ENCODE measurements at places on chromosomes 13 and 19.

DNA sequence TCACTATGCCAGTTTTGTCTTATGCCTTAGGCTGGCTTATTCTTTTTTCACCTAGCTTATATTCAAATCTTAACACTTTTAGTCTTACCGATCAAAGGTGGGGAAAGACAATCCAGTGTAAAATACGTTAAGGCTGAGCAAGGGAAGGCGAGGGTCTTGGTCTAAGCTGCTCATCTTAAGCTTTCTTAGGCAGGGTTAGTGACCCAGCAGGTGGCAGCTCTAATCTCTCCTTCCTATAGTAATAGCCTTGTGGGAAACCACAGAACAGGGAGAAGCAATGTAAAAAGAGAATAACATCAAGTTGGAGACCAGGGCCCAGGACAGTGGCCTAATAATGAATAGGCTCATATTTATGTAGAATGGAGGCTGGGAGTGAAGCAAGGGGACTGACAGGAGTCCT lies 45.9 kb downstream of the COG3 start:
- H3K27me3 ChIP-seq, result no peaks in the 10 kb centered on the region
- no peak for DNase-seq
- peaks cover 7% of the 10 kb centered on the region for H3K4me1 ChIP-seq
- peaks cover 58% of the 10 kb centered on the region for H3K36me3 ChIP-seq

DNA sequence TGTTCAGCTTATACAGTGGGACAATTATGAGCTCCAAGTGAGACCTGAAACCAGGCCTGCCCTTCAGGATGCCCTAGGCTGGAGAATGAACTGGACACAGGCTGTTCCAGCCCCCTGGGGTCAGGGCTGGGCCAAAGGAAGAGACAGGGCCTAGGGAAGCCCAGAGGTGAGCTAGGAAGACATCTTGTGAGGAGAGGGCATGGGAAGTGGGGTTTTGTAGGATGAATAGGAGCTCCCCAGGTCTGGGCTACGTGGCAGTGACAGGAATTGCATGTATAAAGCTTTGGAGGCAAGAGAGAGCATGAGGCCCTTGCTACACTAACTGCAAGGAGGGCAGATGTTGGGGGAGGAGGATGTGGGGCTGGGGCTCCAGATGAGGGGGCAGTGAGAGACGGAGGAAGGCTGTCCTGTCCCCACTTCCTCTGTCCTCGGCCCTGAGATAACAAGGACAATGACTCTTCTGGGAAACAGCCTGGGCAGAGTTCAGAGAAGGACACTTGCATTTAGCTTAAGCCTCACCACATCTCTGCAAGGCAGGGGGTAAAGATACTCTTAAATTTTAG lies 1.5 kb upstream of the TBXA2R start:
- no peak overlapping the region for H3K27ac ChIP-seq
- peaks cover 8% of the 10 kb centered on the region for H3K4me1 ChIP-seq
- peak overlapping the region; percentile 40 for H3K4me3 ChIP-seq
- H3K27me3 ChIP-seq, result no peaks in the 10 kb centered on the region
- no peak for DNase-seq
- H3K36me3 ChIP-seq, result peaks cover 7% of the 10 kb centered on the region

DNA sequence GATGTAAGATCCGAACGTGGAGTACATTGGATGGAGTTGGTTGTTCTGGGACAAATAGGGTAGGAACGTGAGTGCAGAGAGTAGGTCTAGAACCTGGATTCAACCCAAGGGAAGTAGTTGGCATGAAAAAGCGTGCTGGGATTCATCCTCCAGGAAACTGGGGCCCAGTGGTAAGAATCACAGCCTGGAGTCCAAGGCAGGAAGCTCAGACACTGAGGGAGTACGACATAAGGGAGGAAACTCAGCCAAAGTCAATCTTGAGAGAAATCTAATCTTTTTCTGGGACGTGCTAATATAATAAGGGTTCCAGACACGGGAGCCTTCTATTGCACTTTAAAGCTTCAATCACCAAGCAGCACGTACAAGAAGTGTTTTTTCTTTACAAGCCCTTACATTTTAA lies 46.4 kb downstream of the DLEU7 start:
- H3K36me3 ChIP-seq, result no peaks in the 10 kb centered on the region
- no peaks in the 10 kb centered on the region for H3K27me3 ChIP-seq
- no peak overlapping the region for H3K4me3 ChIP-seq
- H3K4me1 ChIP-seq, result peaks cover 5% of the 10 kb centered on the region

- DNase-seq, result no peak
- H3K4me1 ChIP-seq, result no peaks in the 10 kb centered on the region
- H3K27ac ChIP-seq, result no peak overlapping the region
- H3K27me3 ChIP-seq, result no peaks in the 10 kb centered on the region
- no peaks in the 10 kb centered on the region for H3K36me3 ChIP-seq
These were observed 305.2 kb downstream of the NDFIP2 start for GRCh38 chr13:79786176-79786575.

- no peak overlapping the region for H3K4me3 ChIP-seq
- no peak for DNase-seq
- no peak overlapping the region for H3K27ac ChIP-seq
- H3K4me1 ChIP-seq, result peaks cover 5% of the 10 kb centered on the region
These were observed 81.2 kb downstream of the KDM4B start for GRCh38 chr19:5050067-5050656.

DNA sequence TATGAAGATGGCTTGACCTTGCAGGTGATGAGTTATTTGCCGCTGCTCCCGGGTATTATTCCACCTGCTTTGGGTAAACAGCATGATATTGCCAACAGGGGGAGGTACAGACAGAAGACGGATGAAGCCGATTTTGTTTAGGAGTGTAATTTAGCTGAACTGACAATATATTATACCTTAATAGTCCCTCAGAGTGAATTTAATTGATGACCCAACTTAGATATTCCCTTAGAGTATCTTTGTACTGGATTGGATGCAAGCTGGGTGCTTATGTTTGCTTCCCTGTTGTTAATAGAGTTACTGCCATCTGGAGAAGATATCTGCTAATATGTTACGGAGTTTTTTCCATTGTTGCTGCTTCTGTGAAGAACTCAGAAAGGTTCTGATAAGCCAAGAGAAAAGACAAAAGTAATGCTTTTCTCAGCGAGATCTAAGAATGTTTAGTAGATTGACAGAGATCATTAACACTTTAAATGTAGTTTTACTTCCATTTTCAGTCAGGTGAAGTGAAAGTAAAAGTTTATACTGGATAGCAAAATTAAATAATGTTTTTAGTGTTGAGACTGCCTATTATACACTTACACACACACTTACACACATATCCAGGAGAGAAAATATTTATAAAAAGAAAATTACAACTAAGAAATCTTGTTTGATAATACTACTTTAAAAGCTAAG lies 2220.8 kb upstream of the PCDH20 start:
- peak overlapping the region; percentile 49 for H3K4me3 ChIP-seq
- no peak for DNase-seq
- H3K36me3 ChIP-seq, result peaks cover 2% of the 10 kb centered on the region
- H3K4me1 ChIP-seq, result no peaks in the 10 kb centered on the region
- H3K27me3 ChIP-seq, result no peaks in the 10 kb centered on the region

- no peak overlapping the region for H3K4me3 ChIP-seq
- H3K27me3 ChIP-seq, result peaks cover 10% of the 10 kb centered on the region
- DNase-seq, result no peak
- H3K4me1 ChIP-seq, result no peaks in the 10 kb centered on the region
- no peaks in the 10 kb centered on the region for H3K36me3 ChIP-seq
These were observed 90.2 kb upstream of the RNF113B start for GRCh38 chr13:98267080-98267912.

- H3K4me3 ChIP-seq, result no peak overlapping the region
- H3K27ac ChIP-seq, result no peak overlapping the region
- DNase-seq, result no peak
- H3K27me3 ChIP-seq, result no peaks in the 10 kb centered on the region
- H3K4me1 ChIP-seq, result no peaks in the 10 kb centered on the region
These were observed 244.5 kb downstream of the SPRY2 start for GRCh38 chr13:80096383-80096782.

DNA sequence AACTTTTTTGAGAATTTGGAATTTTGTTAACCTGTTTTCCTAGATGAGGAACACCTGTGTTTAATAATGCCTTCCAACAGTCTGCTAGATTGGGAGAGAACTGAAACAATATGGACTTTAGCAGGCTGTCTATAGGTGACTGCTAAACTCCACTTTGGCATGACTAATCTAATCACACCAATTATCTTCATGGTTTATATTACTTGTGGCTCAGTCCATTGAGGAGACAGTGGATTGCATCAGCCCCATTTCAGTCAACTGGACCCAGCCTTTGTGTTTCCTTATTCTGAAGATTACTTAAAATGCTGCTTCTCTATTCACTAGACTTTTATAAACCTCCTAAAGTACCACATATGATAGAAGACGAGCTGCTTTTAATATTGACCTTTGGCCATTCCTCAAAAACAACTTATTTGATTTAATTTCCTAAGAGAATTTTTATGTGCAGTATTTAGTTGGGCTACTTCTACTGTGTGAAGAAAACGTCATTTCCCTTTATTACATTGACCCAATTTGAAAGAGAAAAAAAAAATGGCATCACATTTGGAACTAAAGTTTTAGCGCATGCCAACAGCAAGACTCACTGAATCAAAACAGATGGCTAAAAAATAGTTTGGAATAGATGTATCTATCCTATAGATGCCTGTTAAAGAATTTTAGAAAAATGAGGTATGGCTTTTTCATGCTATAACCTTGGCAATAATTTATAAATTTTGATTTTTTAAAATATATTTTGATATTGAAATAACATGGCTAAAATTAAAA lies 295.8 kb downstream of the NDFIP2 start:
- no peak overlapping the region for H3K4me3 ChIP-seq
- H3K27ac ChIP-seq, result no peak overlapping the region
- H3K36me3 ChIP-seq, result no peaks in the 10 kb centered on the region
- H3K27me3 ChIP-seq, result no peaks in the 10 kb centered on the region
- DNase-seq, result no peak

DNA sequence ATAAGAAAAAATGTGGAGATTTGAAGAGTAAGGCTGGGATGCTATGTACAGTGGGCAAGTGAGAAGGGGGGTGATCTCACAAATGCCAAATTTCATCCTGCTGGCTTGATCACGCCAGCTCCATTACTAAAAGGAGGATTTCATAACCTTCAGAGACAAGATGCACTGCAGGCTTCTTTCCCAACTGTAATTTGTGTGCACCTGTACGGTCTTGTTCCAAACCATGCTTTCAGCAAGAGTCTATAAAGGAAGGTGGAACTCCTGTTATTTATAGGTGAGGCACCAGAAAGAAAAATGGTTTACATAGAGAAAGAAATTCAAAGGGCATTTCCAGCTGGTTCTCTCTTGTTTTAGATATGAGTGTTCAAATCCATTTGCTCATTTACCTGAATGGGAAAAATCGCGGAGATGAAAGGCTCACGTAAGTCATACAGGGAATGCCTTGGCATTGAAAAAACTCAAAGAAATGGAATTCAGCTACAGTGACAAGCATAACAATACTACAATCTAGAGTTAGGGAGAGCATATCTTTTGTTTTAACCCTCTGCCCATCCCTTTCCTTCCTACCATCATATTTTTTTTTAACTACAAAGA lies 13.3 kb downstream of the EFNB2 start:
- H3K27ac ChIP-seq, result no peak overlapping the region
- peaks cover 66% of the 10 kb centered on the region for H3K27me3 ChIP-seq
- no peaks in the 10 kb centered on the region for H3K4me1 ChIP-seq
- H3K36me3 ChIP-seq, result no peaks in the 10 kb centered on the region

DNA sequence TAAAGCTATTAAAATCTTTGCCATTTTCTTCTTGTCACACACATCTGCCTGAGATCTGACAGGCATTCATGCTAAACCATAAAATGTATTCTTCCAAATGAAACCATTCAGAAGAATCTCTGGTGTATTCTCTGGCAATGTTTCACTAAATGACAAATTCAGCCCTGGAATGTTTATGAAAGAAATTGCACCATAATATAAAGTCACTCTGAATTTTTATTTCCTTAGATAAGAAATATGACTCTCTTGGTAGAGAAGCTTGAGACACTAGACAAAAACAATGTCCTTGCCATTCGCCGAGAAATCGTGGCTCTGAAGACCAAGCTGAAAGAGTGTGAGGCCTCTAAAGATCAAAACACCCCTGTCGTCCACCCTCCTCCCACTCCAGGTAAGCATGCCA lies 14.3 kb downstream of the OLFM4 start:
- no peak for DNase-seq
- H3K4me1 ChIP-seq, result no peaks in the 10 kb centered on the region
- H3K4me3 ChIP-seq, result no peak overlapping the region

DNA sequence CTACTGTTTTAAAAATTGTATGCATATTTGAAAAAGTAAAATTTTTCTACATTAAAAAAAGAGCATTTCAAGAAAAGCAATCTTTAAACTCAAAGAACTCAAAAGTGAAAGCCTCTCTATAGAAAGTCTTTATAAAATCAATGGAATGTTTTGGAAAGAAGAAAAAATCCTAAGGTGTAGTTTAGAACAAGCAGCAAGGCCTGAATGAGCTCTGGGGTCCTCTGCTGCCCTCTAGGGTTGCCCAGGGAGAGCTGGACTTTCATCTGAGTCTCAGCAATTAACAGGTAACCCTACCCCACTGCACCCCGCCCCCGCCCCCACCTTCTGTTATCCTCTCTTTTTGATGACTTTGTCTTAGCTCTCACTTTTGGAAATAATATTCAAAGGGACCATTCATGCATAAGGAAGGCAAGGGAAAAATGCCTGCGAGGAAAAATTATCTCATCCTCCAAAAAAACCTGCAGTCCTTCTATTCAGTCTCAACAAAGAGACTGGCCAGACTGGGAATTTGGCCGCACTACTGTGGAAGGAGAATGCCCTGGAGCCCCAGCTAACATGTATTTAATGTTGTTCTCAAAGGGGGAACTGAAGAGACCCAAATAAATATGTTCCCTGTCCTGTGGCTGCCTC lies 24.1 kb downstream of the SLC25A30 start:
- peaks cover 30% of the 10 kb centered on the region for H3K4me1 ChIP-seq
- H3K27ac ChIP-seq, result peak overlapping the region; percentile 65
- DNase-seq, result no peak
- H3K4me3 ChIP-seq, result no peak overlapping the region
- no peaks in the 10 kb centered on the region for H3K27me3 ChIP-seq

DNA sequence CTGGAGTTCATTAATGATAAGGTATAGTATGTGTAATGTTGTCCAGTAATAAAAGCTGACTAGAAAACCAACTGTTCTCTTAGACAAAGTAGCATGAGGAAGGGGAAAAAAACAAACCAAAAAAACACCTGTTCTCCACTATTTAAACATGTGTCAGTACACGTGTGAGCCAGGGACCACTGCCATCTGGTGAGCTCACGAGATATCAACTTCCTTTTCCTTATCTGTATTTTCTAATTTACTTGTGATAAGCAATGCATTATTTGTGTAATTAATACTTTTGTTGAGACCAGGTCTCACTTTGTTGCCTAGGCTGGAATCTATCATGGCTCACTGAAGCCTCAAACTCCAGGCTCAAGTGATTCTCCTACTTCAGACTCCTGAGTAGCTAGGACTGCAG lies 4.3 kb upstream of the SIX5 start:
- H3K4me3 ChIP-seq, result no peak overlapping the region
- no peak overlapping the region for H3K27ac ChIP-seq
- H3K4me1 ChIP-seq, result peaks cover 24% of the 10 kb centered on the region
- no peaks in the 10 kb centered on the region for H3K27me3 ChIP-seq
- H3K36me3 ChIP-seq, result peaks cover 28% of the 10 kb centered on the region
- no peak for DNase-seq

DNA sequence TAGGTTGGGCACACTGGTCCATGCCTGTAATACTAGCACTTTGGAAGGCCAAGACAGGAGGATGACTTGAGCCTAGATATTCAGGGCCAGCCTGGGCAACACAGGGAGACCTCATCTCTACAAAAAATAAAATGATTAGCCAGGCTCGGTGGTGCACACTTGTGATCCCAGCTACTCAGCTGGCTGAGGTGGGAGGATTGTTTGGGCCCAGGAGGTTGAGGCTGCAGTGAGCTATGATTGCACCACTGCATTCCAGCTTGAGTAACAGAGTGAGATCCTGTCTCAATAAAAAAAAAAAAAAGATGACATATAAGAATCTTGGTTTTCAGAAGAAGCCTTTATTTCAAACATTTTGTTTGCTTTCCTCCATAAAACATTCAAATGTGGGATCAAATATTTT lies 178.0 kb downstream of the LIG4 start:
- no peak overlapping the region for H3K4me3 ChIP-seq
- no peak overlapping the region for H3K27ac ChIP-seq
- no peaks in the 10 kb centered on the region for H3K27me3 ChIP-seq
- H3K4me1 ChIP-seq, result no peaks in the 10 kb centered on the region

Measured in central memory CD8-positive, alpha-beta T cell (primary cell).